Colonic mucosa (tissue), 4 donors: ENCODE measurements at places on chromosomes 6 and 20. TPM values are rescaled to one million over a fixed set of nuclear protein-coding genes. Genes with fewer than 3 reads are reported as not detected.

Gene ADGRB3
- 0.42 TPM for total RNA-seq

Gene GINS1
- 5.4 TPM for total RNA-seq

DNA sequence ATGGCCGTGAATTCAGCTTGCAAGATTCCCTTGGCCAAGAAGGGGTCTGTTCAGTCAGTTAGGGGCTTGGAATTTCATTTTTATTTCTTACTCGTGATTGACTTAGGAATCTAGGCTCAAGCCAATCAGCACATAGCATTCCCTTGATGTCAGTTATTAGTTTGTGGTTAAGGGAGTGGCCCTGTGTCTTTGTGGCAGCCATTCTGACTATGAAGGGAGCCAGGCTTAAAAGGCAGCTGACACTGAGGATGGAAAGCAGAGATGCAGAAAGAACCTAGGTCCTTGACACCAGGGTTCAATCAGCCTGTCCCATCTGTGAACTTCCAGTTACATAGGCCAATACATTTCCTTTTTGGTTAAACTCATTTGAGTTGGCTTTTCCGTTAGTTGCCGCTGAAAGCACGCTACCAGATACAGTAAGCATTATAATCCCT is 48.1 kb downstream of the MCUR1 start:
- H3K27ac ChIP-seq = no peak overlapping the region
- no peaks in the 10 kb centered on the region for H3K27me3 ChIP-seq
- DNase-seq = no peak
- no peak overlapping the region for H3K4me3 ChIP-seq

DNA sequence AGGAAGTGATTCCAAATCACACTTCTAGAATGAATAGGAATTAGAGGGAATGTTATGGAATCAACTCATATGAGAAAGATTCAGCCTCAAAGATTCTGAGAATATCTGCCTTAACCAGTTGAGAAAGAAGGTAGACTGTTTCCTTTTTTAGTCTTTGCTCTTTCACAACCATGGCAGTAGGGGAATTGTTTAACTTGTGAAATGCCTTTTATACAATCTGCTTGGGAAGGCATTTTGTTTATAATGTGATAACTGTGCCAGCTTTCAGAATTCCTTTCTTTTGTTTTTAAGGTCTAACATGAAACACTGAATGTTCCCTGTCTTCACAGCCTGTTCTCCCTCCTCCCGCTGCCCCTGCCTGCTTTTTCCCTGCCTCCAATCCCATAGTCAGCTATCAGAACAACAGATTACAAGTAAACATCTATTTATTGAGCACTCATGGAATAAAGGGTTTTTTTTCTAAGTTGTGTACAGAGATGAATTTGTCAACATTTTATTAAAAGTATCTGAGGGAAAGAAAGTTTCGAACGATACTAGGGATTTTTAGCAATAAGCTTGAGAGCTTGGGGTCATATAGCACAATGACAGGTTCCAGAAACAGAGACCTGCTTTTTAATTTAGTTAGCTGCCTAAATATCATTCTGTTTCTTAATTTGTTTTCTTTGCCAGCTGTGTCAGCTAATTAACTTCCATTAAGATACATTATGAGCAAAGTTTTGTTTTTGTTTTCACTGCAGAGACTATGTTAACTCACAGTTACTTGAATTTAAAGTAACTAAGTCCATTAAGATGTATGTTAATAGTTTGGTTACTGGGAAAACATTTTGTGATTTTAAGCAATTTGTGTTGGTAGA is 28.3 kb upstream of the FBXO30 start:
- no peak for DNase-seq
- no peaks in the 10 kb centered on the region for H3K27me3 ChIP-seq
- H3K4me1 ChIP-seq = no peaks in the 10 kb centered on the region
- no peaks in the 10 kb centered on the region for H3K36me3 ChIP-seq
- no peak overlapping the region for H3K4me3 ChIP-seq

Gene SLC52A3
- total RNA-seq = 15.6 TPM

DNA sequence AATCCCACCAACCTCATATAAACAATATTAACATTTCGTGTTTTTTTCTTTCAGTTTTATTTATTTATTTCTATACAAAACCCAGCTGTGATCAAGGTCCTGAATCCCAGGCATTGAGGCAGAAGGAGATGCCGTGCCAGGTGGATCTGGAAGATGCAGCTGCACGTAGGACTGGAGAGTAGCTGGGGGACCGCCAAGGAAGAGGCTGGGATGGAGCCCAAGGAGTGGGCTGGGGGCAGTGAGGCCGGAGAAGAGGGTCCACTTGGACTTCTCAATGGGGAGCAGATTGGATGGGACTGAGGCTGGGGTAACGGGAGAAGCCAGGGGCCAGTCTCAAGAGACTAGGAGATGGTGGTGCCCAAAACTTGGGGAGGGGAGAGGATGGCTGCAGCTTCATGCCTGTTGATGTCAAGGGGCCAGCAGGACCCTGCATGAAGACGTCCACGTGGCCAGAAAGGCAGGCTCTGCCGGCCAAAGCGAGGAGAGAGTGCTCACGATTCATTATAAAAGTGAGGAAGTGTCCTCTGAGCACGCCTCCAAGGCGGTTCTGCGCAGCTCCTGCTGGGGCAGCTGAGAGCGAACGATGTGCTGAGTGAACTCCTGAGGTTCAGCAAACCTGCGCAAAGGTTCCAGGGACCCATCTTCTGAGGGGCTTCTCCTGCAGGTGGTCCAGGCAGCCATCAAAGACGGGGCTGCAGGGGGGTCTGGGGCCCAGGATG is 110.3 kb downstream of the BMP7 start:
- no peaks in the 10 kb centered on the region for H3K4me1 ChIP-seq
- no peak for DNase-seq
- H3K27me3 ChIP-seq = no peaks in the 10 kb centered on the region
- H3K27ac ChIP-seq = no peak overlapping the region
- no peak overlapping the region for H3K4me3 ChIP-seq

DNA sequence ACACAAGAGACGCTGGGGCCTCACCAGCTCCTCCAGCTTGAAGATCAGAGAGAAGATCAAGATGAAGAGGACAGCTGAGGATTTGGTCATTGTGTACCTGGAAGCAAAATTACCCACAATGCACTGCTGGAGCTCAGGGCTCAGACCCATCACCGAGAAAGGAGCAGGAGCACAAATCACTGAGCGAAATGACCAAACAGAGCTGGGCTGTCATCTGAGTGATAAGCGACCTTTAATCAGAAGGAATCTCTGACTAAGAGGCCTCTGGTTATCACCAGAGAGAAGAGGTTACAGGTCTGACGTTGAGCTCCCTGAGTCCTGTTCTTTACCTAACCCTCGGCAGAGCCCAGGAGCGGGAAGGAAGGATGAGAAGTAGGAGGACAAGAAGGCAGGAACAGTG is 47.5 kb upstream of the CDH22 start:
- H3K27me3 ChIP-seq = no peaks in the 10 kb centered on the region
- H3K4me1 ChIP-seq = no peaks in the 10 kb centered on the region
- no peak overlapping the region for H3K4me3 ChIP-seq
- no peaks in the 10 kb centered on the region for H3K36me3 ChIP-seq

DNA sequence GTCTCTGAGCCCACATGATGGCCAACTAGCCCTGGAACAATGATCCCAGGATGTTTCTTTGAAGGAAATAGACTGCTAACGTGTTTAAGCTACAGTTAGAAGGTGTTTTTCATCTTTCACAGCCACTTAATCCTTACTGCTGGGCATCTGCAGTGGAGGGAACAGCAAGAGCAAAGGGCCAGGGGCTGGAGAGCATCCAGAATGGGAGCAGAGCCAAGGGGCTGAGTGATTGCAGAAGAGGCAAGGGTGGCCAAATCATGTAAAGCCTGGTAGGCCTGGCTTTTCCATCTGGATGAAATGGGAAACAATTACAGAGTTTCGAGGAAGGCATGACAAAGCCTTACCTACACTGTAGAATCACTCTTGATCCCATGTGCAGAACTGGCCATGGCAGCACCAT is 18.7 kb upstream of the LAMP5 start:
- H3K27ac ChIP-seq = no peak overlapping the region
- DNase-seq = no peak
- H3K4me3 ChIP-seq = no peak overlapping the region
- H3K27me3 ChIP-seq = no peaks in the 10 kb centered on the region
- no peaks in the 10 kb centered on the region for H3K4me1 ChIP-seq

GRCh38 chr6:166926748-166927147 is 29.6 kb downstream of the RNASET2 start:
- no peak overlapping the region for H3K4me3 ChIP-seq
- H3K27ac ChIP-seq = no peak overlapping the region
- DNase-seq = no peak
- H3K27me3 ChIP-seq = no peaks in the 10 kb centered on the region
- H3K36me3 ChIP-seq = peaks cover 8% of the 10 kb centered on the region

- H3K36me3 ChIP-seq = no peaks in the 10 kb centered on the region
- H3K4me1 ChIP-seq = no peaks in the 10 kb centered on the region
- no peaks in the 10 kb centered on the region for H3K27me3 ChIP-seq
- H3K27ac ChIP-seq = no peak overlapping the region
- DNase-seq = no peak
These were observed 4.4 kb downstream of the CAPN11 start for GRCh38 chr6:44162876-44163625.

DNA sequence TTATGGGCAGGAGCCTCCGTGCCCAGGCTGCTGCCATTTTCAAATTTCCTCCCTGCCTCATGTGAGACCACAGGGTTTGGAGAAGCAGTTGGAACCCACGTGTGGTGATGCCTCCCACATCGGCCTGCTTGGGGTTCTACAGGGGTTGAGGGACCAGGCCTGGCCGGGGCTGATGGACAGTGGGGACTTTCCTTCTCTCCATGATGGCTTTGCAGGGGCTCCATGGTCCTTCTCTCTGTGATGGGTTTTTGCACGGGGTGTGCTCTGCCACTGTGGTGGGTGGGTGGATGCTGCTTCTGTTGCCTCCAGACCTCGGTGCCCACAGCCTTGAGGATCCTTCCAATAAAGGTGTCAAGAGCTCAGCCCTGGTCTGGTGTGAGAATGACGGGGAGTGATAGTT is 54.4 kb downstream of the ADNP start:
- H3K27ac ChIP-seq = no peak overlapping the region
- no peaks in the 10 kb centered on the region for H3K36me3 ChIP-seq
